ENCODE measurements at places on chromosomes 12 and 14.

- no peak for DNase-seq
These were observed 53.4 kb upstream of the KRR1 start for GRCh38 chr12:75564852-75565251.

- DNase-seq = no peak
These were observed 27.1 kb downstream of the ZFYVE21 start for GRCh38 chr14:103742499-103743255.

- no peak for DNase-seq
These were observed 112.5 kb upstream of the HIF1A start for GRCh38 chr14:61582815-61583214.

- no peak for DNase-seq
These were observed 458.8 kb downstream of the GLT1D1 start for GRCh38 chr12:129312048-129312447.

DNA sequence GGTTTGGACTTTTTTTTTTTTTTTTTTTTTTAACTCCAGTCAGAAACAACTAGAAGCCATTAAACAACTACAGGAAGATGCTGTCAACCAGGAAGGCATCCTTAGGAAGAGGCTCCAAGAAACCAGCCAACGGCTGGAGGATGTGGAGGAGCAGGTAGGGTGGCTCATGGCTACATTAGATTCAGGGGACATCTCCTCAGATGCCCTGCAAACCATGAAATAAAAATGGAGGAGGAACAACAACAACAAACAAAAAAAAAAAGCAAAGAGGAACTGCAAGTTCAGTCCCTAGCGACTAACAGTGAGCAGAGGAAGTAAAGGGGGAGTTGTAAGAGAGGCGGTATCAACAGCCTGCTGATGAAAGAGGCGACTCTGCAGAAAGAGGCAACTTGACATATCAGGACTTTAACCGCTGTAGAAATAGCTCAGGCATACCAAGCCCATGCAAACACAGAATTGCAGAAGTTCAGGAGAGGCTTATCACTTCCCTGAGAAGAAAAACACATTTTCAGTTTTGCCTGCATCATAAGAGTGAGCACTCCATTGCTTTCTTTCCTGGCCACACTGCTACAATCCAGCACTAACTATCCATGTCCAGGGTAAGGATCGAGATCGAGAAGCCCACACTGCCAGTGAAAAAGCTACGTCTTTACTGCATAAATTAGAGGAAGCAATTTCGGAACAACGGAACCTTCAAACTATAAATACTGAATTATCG is 103.5 kb upstream of the BCAT1 start:
- no peak for DNase-seq

- no peak for DNase-seq
These were observed 405.2 kb upstream of the TBX3 start for GRCh38 chr12:115088995-115089841.

GRCh38 chr12:113325916-113326315 is 9.0 kb downstream of the SLC8B1 start:
- DNase-seq = no peak

DNA sequence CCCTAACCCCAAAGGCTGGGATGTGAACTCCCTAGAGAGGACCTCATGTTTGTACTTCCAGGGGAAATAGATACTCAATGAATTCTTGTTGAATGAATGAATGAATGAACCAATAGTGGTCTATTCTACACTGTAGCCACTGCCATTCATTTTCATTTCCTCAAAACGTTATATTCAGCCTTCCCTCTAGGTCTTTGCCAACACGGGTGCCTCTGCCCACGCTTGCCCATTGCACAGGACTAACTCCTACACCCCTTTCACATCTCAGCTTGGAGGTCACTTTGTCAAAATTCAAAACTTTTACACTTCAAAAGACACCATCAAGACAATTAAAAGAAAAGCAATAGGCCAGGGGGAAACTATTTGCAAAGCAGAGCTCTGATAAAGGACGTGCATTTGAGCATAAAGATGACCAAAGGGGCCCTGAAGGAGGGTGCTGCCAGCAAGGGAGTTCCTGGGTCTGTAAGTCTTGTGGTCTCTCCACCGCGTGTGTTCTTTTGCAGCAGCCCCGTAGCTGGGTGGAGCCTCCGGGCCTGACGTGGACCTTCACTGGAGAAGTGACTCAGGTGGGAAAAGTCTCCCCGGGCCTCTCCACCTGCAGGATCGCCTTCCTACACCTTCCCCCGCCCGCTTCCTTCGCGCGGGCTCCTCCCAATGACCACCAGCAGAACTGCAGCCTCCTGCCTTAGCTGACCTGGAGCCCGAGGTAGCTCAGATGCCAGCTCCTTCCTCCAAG is 31.5 kb downstream of the TMEM63C start:
- DNase-seq = peak; percentile 89

DNA sequence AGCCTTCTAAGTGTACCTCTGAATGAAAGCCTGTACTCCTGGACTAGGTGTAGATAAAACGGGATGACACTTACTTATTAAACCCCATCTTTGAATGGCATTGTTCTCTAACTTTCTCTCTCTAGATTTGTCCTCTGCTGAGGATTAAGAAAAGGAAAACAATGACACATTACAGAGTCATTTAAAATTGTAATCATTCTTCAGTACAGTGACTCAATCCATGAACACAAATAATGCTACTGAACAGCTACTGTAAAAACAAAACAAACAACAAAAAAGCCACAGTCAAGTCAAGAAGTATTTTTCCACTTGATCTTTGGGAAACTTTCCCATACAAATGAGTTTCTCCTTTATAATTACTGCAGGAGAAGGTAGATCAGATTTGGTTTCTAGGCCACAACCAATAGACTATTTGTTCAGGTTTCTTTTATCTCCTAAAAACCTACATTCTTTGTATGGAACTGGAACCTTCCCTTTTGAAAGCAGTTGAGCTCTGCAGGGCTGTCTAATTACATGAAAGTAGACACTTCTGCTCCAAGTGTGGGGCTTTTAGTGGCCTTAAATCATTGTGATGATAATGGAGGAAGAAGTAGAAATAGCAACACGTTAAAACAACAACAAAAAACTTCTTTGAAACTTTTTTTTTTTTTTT is 219.1 kb downstream of the ESR2 start:
- DNase-seq = no peak

DNA sequence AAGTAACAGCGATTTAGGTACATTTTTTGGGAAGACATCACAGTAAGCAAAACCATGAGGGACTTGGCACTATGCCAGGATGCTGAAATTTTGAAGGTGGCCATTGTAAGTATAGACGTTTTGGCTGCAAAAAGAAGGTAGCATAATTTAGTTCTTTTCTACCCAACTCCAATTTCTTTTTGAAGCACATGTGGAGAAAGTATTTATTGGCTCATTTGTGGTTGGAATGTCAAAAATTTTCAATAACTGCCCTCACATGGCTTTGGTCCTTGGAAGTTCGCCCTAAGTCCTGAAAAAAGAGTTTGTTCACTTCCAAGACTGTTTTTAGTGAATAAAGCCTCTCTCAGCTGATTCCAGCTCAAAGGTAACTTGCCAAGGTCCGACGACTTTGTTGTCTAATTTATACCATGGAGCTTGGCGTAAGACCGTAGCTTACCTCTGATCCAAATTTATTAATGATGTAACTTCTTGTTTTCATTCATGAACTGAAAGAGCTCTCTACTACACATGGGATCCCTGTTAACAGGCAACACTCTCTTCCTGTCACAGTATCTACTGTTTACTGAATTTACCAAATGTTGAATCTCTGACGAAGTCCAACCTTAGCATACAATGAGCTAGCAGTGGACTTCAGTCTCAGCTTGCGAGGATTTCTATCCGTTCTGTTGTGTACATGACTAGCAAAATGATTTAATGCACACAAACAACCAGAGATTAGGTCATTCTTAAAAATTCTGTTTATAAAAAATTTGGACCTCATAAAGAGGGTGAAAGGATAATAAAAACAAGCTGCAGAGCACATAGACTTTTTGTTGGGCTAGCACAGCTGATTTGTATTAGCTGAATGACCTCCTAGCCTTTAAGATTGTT is 49.0 kb downstream of the MSRB3 start:
- DNase-seq = no peak

DNA sequence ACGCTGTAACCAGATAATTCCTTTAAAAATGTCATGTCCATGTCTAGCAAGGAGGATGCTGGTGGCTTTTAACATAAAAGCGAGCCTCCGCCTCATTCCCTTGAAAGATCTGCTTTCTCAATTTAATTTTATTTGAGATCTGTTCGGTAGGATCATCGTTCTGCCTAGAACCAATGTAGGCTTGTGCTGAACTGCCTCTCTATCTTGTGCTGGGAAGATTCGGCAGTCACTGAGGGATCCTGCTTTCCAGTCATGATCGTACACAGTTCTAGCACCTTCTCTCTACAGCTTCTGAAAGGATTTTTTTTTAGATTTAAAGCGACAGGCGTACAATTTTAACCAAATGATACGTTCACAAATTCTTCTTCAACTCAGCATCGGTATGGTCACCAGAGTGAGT is 54.3 kb downstream of the PEBP1 start:
- DNase-seq = no peak

GRCh38 chr14:59836116-59836515 is 34.5 kb downstream of the RTN1 start:
- DNase-seq = no peak

DNA sequence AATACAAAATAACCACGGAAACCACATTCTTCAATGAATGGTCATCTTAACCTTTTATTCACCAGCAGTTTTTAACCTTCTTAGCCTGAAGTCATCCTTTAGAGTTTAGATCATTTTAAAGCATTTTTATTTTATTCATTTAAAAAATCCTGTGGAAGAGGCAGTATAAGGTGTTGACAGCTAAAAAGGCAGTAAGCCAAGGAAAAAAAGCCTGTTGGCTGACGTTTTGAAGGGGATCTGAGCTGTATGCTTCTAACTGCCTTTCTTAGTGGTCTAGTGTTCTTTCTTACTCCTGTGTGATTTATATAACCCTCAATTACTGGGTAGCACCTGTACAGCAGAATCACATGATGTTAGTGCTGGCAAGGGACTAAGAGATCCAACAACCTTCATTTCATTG is 438.3 kb upstream of the SEL1L start:
- DNase-seq = no peak

DNA sequence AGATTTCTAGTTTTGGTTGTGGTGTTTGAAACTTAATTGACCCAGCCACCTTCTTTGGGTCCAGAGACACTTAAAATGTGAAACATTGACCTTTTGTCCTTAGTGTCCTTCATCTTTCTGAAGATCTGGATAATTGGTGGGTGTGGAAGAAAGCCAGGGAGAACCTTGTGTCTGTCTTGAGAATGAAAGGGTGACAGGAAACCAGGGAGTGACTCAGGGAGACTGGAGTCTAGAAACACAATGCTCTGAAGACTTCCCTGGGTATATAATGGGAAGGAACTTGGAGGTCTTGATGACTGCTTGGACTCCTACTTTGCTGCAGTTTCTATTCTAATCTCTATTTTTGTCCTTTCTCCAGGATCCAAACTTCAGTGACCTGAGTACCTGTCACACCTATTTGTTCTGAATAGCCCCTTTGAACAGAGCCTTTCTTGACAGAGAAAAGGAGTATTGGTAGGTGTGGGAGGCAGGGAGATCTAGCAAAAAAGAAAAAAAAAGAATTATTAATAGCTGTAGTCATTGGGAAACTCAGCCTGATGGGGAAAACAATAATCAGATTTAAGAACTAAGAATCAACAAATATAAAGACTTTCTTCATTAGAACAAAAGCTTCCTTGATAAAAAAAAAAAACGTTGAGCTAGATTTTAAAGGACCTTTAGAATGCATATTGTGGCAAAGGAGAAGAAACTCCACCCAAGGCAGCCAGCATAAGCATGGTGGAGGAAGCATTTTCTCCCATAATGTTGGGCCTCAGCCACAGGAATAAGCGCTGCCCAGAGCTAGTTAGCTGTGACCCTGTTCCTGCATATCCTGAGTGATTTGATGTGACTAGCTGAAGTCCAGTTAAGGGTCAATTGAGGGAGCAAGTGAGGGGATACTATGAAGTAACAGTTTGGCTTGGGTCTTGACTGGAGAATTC is 77.9 kb upstream of the HOXC13 start:
- no peak for DNase-seq

DNA sequence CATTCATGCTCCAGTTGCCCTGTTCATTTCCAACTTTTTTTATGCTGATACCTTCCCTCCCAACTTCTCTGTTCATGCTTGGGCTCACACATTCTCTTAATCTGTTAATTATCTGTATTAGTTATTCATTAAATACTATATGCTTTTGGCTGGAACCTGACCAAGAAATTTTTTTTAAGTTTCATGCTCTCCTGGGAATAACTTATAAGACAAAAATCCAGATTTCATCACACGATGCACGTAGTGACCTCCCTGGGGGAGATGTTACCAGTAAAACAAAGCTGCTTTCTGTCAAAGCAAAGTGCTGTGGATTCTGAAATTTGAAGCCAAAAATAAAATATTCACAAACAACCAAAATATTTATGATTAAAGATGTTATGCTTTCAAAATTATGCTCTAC is 215.0 kb upstream of the USP15 start:
- DNase-seq = no peak

GRCh38 chr12:67698672-67699581 is 50.4 kb downstream of the DYRK2 start:
- no peak for DNase-seq

DNA sequence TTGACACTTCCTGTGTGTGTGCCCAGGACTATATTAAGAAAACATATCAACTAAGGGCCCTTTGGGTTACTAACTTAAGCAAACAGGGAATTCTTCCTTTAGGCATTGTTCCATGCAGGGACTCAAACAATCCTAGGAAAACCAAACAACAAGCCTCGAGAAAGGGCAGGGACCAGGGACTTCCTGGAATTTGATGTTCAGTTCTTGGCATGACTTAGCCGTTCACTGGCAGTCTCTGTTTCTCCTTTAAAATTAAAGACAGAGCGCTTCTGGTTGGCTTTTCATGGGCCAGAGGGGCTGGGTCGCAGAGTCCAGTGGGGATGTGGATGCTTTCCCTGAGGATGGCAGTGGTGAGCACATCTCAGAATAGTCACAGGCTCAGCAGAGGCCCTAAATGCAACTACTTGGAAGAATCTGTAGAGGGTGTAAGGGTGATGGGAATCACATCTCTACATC is 35.2 kb downstream of the RNFT2 start:
- no peak for DNase-seq

- no peak for DNase-seq
These were observed 1000.5 kb downstream of the FLRT2 start for GRCh38 chr14:86530457-86530856.

- no peak for DNase-seq
These were observed 146.4 kb downstream of the CCER1 start for GRCh38 chr12:90808568-90808967.

DNA sequence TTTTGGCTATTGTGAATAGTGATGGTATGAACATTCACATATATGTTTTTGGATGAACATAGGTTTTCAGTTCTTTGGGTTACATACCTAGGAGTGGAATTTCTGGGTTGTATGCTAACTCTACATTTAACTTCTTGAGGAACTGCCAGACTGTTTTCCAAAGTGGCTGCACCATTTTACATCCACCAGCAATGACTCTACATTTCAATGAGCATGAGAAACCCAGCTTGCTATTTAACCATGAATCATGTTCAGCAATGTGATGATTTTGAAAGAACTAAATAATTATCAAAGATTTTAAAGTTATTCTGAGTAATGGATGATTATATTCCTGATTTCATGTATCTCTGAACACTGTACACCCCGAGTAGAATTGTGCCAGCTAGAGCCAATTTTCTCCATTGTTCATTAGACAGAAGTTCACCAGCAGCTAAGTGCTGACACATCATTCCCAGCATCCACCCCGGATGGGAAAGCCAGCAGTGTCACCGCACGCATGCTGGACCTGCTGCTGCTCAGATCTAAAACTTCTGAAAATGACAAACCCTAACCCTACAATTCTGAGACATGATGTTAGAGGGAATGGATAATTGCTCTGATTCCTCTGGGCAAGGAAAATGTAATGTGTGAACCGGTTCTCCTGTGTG is 13.3 kb upstream of the ANAPC5 start:
- DNase-seq = no peak

- DNase-seq = no peak
These were observed 52.6 kb upstream of the STRN3 start for GRCh38 chr14:31078766-31079165.

Measured in D341Med (cell line).